IPS-NIHi11 (cell line): ENCODE measurements at places on chromosomes 11 and 22.
A peak's percentile ranks its signal among the peaks of the same experiment; 100 is the strongest.

DNA sequence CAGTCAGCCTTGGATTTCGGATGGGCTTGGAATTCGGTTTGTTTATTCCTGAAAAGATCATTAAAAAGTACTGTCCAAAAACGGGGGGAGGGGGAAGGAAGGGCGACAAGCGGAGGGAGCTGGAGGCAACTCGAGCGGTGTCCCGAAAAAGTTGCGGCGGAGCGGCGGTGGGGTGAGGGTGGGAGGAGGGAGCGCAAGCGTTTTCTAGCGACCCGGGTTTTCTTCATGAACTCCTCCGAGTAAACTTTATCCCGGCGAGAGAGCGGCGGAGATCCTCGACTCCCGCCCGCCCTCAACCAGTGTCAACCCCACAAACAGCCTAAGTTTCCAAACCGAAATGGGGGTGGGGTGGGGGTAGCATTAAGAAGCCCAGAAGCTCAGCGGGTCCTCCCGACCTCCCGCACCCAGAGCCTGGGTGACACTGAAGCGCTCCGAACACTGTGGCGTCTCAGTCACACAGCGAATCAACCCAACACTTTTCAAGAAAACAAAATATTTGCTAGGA is 133.0 kb upstream of the C11orf58 start:
- DNase-seq: peak; percentile 24

DNA sequence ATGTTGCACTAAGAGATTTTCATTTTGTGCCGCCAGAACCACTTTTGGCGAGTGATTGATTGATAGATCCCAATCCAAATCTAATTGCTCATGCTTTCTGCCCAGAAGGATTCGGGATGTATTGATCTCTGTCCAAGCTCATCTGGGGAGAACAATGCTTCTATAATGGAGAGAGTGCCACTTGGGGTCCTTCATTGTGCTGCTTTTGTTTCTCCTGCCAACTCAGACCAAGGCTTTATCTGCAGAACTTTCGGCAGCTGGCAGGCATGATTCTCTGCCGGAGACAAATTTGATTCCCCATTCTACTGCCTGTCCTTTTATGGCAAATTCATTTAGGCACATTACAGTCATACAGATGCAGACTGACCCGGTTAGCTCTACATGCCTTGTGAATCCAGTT is 62.9 kb upstream of the NTM start:
- no peak for DNase-seq

DNA sequence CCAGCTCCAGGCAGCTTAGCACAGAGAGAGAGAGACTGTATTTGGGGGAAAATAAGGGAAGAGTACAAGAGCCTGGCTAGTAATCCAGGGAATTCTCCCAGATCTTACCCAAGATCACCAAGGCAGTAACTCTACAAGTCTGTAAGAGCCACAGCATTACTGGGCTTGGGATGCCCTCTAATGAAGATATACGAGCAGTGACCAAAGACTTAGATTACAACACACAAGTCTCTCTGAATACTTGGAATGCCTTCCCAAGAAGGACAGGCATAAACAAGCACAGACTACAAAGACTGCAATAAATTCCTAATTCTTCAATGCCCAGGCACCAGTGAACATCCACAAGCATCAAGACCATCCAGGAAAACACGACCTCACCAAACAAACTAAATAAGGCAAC is 17.7 kb downstream of the DNAJC24 start:
- DNase-seq: no peak

DNA sequence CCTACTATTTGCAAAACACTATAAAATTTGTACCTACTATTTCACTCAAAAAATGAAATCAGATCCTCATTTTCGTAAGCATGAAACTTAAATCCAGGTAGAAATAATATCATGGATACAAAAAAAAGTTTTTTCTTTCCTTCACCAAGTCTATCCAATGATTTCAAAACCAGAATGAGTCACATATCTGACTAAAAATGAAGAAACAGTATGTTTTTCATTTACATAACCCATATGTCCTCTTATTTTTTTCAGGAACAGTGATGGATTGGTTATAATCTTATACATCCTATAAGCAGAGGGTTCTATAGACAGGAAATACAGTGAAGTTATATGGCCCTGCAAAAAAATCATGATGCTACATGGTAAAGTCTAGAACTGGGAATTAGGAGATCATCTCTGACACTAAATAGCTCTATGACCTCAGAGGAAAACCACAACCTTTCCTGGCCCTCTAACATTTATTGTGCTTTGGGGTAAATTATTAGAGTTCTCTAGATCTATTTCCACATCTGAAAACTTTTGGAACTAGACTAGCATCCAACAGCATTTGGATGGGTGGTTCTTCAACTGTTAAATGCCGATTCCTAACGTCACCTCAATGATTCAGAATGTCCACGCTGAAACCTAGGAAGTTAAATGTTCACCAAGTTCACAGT is 10.9 kb downstream of the MTMR2 start:
- no peak for DNase-seq

DNA sequence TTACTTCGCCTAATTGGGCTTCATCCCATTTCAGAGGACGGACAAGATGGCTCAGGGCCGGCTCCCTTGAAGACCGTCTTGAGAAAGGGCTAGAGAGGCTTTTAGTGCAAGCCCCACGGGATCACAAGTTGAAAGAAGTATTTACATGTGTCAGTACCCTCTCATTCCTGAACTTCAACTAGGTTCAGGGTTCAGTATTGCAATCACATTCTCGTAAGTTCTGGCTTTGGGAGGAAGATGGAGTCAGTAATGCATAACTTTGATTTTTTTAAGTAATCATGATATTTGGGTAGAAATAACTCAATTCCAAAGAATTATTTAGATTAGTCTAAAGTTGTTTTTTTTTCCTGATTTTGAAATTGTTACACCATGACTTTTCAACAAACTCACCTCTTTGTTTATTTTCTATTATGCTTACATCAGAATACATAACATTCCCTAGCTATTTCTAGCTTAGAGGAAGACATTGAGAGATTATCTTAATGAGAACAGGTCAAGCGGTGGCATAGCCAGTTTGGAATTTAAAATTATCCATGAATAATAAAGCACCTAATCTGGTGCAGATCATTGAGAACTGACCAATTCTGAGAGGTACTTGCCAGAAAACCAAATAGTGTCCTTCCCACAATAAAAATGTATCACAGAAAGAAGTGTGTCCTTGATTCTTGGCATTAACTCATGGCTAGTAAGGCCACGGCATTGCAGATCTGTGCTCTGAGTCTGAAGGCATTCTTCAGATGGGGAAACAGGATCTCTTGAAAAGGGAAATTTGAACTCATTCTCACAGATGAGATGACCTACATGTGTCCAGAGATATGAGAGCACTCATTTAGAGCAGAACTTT is 92.1 kb upstream of the BLID start:
- DNase-seq: no peak

DNA sequence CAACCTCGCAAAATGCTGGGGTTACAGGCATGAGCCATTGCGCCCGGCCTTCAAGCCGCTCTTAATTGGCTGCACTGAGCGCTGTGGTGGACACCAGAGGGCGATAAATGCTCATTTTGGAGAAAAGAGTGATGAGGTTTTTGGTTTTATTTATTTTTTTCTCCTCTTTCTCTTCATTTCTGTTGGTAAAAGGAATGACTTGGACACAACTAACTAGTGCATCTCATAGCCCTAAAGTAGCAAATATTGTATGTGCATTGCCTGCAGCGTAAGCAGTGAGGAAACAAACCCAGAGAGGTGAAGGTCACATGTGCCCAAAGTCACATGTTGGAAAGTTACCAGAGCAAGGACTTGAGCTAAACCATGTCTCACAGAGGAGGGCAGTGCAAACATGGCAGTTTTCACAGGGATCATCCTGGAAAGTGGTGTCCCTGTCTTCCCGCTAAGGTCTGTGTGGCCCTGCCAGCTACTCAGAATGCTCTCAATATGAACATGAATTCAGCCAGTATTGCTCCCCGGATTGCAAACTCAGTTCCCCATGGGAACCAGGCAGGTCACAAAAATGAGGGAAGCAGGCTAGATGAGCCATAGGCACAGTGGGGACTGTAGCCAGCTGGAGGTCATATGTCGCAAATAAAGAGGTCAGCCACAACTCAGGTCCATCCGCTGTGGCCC is 8.6 kb upstream of the CD82 start:
- DNase-seq: no peak

DNA sequence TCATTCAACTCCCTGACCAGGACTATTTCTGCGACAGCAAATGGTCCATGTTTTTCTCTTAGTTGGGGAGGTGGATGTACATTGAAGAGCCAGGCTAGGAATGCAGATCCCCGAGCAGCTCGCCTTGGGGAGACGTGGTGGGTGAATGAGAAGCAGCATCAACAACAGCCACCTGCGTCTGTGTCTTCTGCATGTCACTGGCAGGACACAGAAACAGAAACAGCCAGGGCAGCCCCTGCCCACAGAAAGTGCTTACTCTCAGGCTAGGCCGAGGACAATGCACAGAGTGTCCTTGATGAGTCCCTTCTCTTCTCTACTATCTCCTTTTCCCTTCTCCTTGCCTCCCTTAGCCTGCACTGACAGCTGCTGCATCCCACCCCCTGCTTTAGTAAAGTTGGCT is 541.9 kb upstream of the CADM1 start:
- no peak for DNase-seq

- no peak for DNase-seq
Measured at GRCh38 chr11:11220786-11221185, 132.3 kb downstream of the CSNK2A3 start.

- no peak for DNase-seq
Measured at GRCh38 chr11:45906965-45907611, at the start of gene FREY1. TSS of gene FREY1 (minus strand) at chr11:45907271. CDS start at chr11:45907245, 26 bp downstream.

- no peak for DNase-seq
Measured at GRCh38 chr11:120031612-120032600, 106.0 kb downstream of the TRIM29 start.

DNA sequence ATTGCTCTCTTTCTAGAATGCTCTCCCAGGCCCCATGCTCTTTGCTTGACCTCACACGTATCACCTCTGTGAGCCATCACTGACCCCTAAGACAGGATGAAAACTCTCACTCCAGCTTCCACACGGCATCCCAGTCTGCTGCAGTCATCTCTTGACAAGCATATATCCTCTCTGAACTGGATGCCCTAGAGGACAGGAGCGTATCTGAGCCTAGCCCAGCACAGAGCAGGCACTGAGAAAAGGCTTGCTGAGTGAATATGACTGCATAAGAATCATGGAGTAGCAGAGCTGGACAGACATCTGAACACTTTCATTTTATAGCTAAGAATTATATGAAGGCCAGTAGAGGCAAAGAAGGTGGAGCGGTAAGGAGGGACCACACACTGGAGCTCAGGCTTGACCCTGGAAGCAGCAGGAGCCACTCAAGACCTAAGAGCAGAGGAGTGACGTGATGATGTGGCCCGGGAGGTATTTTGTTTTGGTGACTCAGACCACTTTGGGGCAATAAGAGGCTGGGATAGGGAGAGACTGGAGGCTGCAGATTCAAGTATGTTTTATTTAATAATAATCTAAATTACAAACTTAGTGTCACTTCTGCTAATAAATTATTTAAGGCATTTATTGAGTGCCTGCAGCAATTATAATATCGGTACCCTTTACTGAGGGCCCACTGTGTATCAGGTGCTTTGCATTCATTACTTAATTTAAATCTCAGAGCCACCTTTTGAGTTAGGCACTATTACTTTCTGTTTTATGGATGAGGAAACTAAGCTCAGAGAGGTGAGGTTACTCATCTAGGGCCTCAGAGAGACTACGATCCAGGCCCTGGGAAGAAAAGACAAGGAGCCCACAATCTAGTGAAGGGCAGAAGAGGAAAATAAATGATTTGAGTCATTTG is 42.6 kb downstream of the MAP6 start:
- no peak for DNase-seq

GRCh38 chr22:45908961-45909360 is 68.0 kb downstream of the WNT7B start:
- DNase-seq: no peak

DNA sequence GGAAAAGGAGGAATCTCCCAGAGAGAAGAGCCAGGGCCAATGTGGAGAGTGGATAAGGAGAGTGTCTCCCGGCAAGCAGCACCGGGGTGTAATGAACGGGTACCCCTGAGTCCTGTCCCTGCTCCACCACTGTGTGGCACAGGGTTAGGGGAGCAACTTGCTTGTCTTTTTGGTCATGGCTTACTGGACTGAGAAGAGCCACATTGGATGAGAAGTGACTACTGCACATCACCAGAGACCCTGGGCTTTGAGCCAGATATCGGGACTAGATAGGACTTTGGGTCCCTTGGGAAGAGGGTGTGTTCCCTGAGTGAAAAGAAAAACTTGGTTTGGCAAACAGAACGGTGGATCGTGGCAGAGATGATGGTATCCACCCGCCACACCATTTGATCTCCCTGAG is 24.6 kb downstream of the SDHAF2 start:
- DNase-seq: no peak

- no peak for DNase-seq
Measured at GRCh38 chr11:28176351-28176750, 68.2 kb downstream of the METTL15 start.

DNA sequence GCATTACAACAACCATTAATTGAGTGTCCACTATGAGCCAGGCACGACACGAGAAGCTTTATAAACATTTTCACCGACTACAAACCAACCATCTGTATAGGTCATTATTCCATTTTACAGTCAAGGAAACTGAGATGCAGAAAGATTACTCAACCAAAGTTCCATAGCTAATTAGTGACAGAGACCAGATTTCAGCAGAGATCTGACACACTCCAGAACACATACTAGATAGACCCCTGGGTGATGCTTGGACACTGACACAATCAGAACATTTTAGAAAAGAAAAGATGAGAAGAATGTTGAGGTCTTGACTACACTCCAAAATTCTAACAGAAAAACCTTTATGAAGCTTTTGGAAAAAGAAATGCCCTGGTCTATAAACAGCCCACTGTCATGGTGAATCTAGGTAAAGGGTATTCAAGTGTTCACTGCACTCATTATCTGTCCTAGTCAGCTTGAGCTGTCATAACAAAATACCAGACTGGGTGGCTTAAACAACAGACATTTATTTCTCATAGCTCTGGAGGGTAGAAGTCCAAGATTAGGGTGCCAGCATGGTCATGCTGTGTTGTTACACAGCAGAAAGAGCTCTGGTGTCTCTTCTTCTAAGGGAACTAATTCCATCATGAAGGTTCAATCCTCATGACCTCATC is 89.0 kb downstream of the RELT start:
- no peak for DNase-seq

- DNase-seq: no peak
Measured at GRCh38 chr11:132911186-132911585, 621.1 kb downstream of the OPCML start.

- DNase-seq: no peak
Measured at GRCh38 chr11:100438376-100438775, 248.7 kb upstream of the ARHGAP42 start.
